ENCODE measurements at places on chromosomes 3 and 15.

DNA sequence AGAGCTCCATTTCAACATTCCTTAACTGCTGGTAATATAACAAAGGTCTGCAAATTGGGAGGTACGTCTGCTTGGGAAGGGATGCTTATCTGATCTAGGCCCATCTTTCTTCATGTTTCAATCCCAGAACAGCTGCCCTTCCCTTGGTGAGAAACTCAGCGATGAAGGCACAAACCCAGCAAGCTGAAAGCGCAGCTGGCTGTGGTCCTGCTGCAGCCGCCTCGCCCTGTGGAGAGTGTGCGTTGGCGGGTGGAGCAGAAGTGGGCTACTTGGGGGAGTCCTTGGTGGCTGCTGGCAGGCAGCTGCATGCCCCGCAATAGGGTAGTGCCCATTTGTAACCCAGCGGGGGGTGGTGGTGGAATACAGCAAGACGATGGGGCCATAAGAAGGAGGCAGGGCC, 160.6 kb upstream of the WNT5A start:
- no peaks in the 10 kb centered on the region for H3K27me3 ChIP-seq
- DNase-seq, result no peak
- peaks cover 3% of the 10 kb centered on the region for H3K4me1 ChIP-seq
- H3K4me3 ChIP-seq, result no peak overlapping the region
- no peaks in the 10 kb centered on the region for H3K36me3 ChIP-seq
- no peak overlapping the region for H3K27ac ChIP-seq

DNA sequence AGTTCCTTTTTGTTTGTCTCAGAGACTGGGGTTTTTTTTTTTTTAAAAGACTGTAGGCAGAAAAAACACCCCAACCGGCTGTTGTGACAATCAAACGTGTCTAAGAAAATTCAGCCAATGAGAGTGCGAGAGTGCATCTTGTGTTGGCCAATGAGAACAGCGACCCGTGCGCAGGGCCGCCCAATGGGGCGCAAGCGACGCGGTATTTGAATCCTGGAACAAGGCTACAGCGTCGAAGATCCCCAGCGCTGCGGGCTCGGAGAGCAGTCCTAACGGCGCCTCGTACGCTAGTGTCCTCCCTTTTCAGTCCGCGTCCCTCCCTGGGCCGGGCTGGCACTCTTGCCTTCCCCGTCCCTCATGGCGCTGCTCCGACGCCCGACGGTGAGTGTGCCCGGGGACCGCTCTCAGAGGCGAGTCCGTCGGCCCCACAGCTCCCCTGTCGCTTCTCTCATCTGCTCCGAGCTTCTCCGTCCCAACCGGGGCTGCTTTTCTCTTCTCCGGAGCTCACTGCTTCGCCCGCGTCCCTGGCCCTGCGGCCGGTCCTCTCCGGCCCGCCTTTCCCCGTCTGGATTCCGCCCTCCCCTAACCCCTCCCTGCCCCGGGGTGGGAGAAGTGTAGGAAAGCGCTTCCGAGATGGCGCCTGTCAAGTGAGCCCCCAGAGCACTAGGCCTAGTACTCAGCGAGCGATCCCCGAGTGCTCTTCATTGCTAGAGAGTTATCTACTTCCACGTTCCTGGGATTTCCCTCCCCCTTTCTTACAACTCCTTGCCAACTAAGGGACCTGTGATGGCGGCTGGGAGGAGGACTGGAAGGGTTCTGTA, at the start of gene CCNB2:
Gene CCNB2 (plus strand): TSS at position 235 of the 821 bp plus-strand sequence. CDS start 123 bp downstream, at position 358.
- H3K27me3 ChIP-seq, result no peaks in the 10 kb centered on the region
- H3K4me3 ChIP-seq, result peak within 1 kb of the TSS; percentile 86
- peaks cover 4% of the 10 kb centered on the region for H3K36me3 ChIP-seq
- peak within 1 kb of the TSS; percentile 72 for H3K27ac ChIP-seq
- H3K4me1 ChIP-seq, result no peaks in the 10 kb centered on the region

- no peak overlapping the region for H3K4me3 ChIP-seq
- H3K27ac ChIP-seq, result no peak overlapping the region
- DNase-seq, result no peak
These were observed 19.4 kb downstream of the NEK10 start for GRCh38 chr3:27349832-27350231.

GRCh38 chr15:28947221-28947674, 61.5 kb downstream of the APBA2 start:
- no peaks in the 10 kb centered on the region for H3K36me3 ChIP-seq
- no peak for DNase-seq
- H3K4me3 ChIP-seq, result no peak overlapping the region

GRCh38 chr3:59135096-59135495, 85.3 kb upstream of the CFAP20DC start:
- H3K27me3 ChIP-seq, result no peaks in the 10 kb centered on the region
- no peaks in the 10 kb centered on the region for H3K4me1 ChIP-seq

- no peaks in the 10 kb centered on the region for H3K27me3 ChIP-seq
- H3K4me3 ChIP-seq, result no peak overlapping the region
- no peak for DNase-seq
- H3K27ac ChIP-seq, result no peak overlapping the region
- no peaks in the 10 kb centered on the region for H3K4me1 ChIP-seq
- no peaks in the 10 kb centered on the region for H3K36me3 ChIP-seq
These were observed 61.6 kb upstream of the CD200R1L start for GRCh38 chr3:112908252-112908651.

DNA sequence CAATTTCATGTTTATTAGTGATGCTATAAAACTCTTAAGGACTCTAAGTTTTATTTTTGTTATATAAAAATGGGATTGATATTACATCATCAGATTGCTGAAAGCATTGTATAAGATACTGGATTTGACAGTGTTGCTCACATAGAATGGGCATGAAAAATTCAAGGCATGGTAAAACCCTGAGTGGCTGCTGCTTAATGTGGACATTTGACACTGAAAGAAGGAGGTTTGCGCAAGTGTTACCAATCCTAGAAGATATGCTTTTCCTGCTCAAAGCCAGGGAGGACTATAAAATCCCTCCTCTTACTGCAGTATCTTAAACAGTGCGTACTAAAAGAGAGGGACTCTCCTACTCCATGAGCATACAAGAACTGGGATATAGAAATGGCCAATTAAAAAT, 65.8 kb upstream of the PTX3 start:
- H3K27ac ChIP-seq, result no peak overlapping the region
- no peaks in the 10 kb centered on the region for H3K27me3 ChIP-seq
- no peak for DNase-seq
- no peaks in the 10 kb centered on the region for H3K4me1 ChIP-seq
- no peaks in the 10 kb centered on the region for H3K36me3 ChIP-seq

- peak within 1 kb of the TSS; percentile 48 for H3K4me3 ChIP-seq
- H3K4me1 ChIP-seq, result no peaks in the 10 kb centered on the region
- peaks cover 3% of the 10 kb centered on the region for H3K27me3 ChIP-seq
- DNase-seq, result peak; percentile 50
- H3K27ac ChIP-seq, result no peak within 1 kb of the TSS
These were observed at the start of gene ADCY5 for GRCh38 chr3:123448536-123449101. TSS of gene ADCY5 (minus strand) at chr3:123449090. CDS start at chr3:123448545, 545 bp downstream.

- H3K27ac ChIP-seq, result no peak overlapping the region
- H3K4me1 ChIP-seq, result no peaks in the 10 kb centered on the region
These were observed 6.2 kb downstream of the SUCLG2 start for GRCh38 chr3:67648229-67648628.

DNA sequence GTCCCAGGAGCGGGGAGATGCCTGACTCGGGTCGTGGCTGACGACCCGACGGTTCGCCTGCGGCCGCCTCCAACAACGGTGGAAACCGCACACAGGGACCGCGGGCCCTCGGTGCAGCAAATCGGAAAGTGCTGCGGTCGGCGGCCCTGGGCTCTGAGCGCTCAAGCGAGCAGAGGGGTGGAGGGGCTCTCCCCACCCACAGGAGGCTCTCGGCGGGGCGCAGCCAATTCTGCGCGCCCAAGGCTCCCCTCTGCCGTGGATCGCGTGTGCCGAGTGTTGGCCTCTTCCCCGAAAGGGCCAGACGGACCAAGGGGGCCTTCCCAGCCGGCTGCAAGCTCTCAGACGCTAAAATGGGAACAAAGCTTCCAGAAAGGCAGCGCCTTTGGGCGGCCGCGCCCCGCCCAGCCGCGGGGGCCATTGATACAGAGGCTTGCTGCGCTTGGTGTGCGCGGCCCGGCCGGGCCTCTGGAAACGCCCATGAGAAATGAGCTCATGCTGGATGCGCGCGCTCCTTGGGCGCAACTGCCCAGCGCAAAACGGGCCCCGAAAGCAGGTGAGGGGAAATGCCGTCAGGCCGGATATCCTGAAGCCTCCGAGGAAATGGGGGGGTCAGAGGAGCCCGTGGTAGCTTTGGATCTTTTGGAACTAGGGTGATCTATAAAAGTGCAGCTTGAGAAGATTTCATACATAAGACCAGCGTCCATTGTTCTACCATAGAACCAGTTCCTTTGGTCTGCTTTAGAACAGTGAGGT, 1.2 kb upstream of the GSK3B start:
- DNase-seq, result peak; percentile 96
- peak overlapping the region; percentile 100 for H3K27ac ChIP-seq
- H3K4me3 ChIP-seq, result peak overlapping the region; percentile 68
- peaks cover 5% of the 10 kb centered on the region for H3K4me1 ChIP-seq
- no peaks in the 10 kb centered on the region for H3K36me3 ChIP-seq

GRCh38 chr15:80242802-80243201, 9.2 kb downstream of the CTXND1 start:
- H3K4me1 ChIP-seq, result peaks cover 3% of the 10 kb centered on the region
- H3K27me3 ChIP-seq, result no peaks in the 10 kb centered on the region
- no peaks in the 10 kb centered on the region for H3K36me3 ChIP-seq
- DNase-seq, result no peak

GRCh38 chr3:193742628-193743027, 149.6 kb downstream of the OPA1 start:
- H3K4me3 ChIP-seq, result no peak overlapping the region
- H3K36me3 ChIP-seq, result no peaks in the 10 kb centered on the region
- DNase-seq, result no peak
- H3K27ac ChIP-seq, result no peak overlapping the region
- no peaks in the 10 kb centered on the region for H3K27me3 ChIP-seq
- peaks cover 8% of the 10 kb centered on the region for H3K4me1 ChIP-seq

- H3K27me3 ChIP-seq, result no peaks in the 10 kb centered on the region
- H3K4me3 ChIP-seq, result no peak overlapping the region
- DNase-seq, result no peak
- H3K4me1 ChIP-seq, result no peaks in the 10 kb centered on the region
These were observed 547 bp upstream of the PCCB start for GRCh38 chr3:136249593-136249992.

DNA sequence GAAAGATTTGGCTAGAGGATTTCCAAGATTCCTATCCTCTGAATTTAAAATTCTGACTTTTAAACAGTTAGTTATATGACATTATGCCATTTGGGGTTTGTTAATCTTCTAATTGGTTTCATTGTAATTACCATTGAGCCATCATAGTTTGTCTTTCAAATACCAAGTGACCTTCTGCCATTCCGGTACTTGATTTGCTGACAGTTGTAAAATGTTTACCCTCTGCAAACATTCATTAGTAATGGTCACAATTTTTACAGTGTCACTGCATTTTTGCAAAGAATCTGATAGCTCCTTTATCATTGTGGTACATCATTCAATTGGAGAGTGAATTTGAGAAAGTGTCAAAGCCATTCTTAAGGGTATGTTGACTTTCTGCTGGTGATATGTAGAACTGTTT, 645.0 kb upstream of the TBL1XR1 start:
- H3K4me3 ChIP-seq, result no peak overlapping the region
- H3K27me3 ChIP-seq, result no peaks in the 10 kb centered on the region
- no peaks in the 10 kb centered on the region for H3K36me3 ChIP-seq
- no peak overlapping the region for H3K27ac ChIP-seq

DNA sequence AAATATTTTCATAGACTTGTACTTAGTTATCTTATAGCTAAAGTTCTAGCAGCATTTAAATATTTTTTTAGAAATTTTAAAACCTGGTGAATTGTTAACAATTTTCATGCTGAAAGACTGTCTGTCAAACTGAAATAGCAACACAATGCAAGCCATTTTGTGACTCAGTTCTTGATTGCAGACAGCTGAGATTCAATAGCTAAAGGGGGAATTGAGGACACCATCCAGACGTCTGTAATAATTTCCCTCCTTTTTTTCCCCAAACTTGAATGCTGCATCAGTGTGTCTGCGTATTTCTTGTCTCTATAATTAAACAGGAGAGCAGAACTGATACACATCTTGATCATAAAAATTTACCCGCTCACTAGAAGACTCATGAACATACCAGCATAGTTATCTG, 468.3 kb downstream of the GBE1 start:
- no peak for DNase-seq
- no peak overlapping the region for H3K27ac ChIP-seq
- no peaks in the 10 kb centered on the region for H3K27me3 ChIP-seq
- no peaks in the 10 kb centered on the region for H3K36me3 ChIP-seq
- no peaks in the 10 kb centered on the region for H3K4me1 ChIP-seq

DNA sequence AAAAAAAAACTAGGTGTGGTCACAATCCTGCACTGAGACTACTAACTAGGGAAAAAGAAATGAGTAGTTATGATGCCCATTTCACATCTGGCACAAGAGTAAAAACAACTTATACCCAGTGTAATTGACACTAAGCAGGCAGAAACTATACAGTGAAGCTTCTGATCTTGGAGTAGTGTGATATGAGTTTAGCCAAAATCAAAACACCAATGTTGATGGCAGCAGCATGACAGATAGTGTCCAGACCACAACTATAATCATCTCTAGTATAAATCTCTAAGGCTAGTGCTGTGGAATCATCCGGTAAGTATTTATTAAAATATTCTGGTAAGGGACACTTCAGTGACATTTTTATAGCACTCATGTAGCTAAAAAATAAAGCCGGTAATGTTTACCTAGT, 108.5 kb upstream of the EPHA6 start:
- no peak for DNase-seq
- no peaks in the 10 kb centered on the region for H3K4me1 ChIP-seq
- H3K36me3 ChIP-seq, result no peaks in the 10 kb centered on the region
- H3K4me3 ChIP-seq, result no peak overlapping the region

- peaks cover 6% of the 10 kb centered on the region for H3K4me1 ChIP-seq
- H3K27me3 ChIP-seq, result no peaks in the 10 kb centered on the region
- no peak overlapping the region for H3K4me3 ChIP-seq
- DNase-seq, result peak; percentile 51
- no peaks in the 10 kb centered on the region for H3K36me3 ChIP-seq
These were observed 124.9 kb upstream of the STRIT1 start for GRCh38 chr3:155418407-155418806.

GRCh38 chr3:57179580-57180410, 14.6 kb upstream of the IL17RD start:
- no peaks in the 10 kb centered on the region for H3K4me1 ChIP-seq
- no peaks in the 10 kb centered on the region for H3K36me3 ChIP-seq
- peak; percentile 59 for DNase-seq
- no peak overlapping the region for H3K27ac ChIP-seq
- H3K27me3 ChIP-seq, result no peaks in the 10 kb centered on the region

GRCh38 chr3:23553353-23553752, 252.4 kb upstream of the UBE2E1 start:
- no peak overlapping the region for H3K27ac ChIP-seq
- H3K36me3 ChIP-seq, result no peaks in the 10 kb centered on the region
- no peaks in the 10 kb centered on the region for H3K4me1 ChIP-seq
- H3K27me3 ChIP-seq, result no peaks in the 10 kb centered on the region
- no peak overlapping the region for H3K4me3 ChIP-seq

Data from mesendoderm (in vitro differentiated cells).